ENCODE measurements at places on chromosomes 7 and 10.
A peak's percentile ranks its signal among the peaks of the same experiment; 100 is the strongest.

- no peak for DNase-seq
Observed at GRCh38 chr10:93568105-93568390, 1.6 kb downstream of the FFAR4 start.

DNA sequence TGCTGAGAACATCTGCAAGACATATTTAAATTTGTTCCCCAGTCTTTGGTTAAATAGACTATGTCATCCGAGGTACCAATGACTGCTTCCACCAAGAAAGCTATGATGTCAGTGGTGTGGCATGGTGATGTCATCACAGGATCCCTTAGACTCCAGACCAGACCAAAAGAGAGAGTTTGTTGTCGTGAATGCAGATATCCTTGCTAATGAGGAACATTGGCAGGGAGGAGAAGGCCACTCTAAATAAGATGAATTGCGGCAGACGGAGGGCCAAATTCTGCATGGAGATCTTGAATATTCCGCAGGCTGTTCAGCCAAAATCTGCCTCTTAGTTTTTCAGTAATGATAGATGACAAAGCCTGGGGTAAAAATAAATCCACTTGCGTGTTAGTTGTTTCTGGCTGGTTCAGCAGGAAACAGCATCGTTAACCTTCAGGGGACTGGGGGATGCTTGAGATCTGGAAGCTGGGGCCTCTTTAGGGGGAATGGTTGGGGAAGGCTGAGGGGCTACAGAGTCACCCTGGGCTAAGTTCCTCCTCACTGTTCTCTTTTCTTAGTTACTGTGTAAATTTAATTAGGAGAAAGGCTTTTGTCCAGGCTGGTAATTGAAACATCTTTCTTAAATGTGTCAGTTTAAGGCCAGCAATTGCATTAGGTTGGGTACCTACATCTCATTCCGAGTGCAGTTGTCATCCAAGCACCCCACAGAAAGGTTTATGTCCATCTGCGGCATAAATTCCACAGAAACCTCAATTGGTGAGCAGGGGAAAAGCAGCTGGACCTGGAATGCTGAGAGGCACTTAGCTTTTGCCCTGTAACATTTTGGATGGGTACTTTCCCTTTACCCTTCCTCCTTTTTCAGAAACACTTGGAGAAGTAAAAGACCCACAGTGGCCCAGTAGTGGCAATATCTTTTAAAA is 11.6 kb upstream of the CAMK1D start:
- DNase-seq, result no peak

- DNase-seq, result no peak
Observed at GRCh38 chr7:105036217-105037168, 22.5 kb downstream of the KMT2E start.

DNA sequence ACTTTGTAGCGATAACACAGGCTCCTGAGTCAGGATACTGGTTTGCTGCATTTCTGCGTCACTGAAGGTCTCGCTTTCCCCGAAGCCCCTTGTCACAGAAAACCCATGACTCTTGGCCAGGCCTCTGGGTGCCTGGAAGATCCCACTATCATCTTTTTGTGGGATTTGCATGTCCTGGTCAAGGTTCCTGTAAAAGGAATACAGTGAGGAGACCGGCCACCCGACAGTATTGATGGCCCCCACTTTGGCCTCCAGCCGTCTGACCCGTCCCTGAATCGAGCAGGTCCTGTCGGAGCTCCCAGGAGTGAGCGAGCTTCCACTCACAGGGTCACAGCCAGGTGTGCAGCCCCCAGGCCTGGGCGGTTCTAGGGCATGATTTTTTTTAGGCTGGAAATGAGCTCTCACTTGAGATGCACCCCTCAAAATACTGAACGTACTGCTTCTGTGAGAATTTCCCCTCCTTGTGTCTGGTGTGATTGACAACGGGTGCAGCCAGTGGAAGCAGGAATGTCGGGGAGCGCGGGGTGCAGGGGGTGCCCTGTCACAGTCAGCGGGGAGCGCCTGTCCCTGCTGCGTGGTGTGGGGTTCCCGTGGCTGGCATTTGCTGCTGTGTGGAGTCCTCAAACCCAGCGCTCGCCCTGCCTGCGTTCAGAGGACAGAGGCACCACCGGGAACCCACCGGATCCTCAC is 75.8 kb downstream of the DNAJB6 start:
- no peak for DNase-seq

- no peak for DNase-seq
Observed at GRCh38 chr10:44893604-44894468, 17.3 kb upstream of the TMEM72 start.

DNA sequence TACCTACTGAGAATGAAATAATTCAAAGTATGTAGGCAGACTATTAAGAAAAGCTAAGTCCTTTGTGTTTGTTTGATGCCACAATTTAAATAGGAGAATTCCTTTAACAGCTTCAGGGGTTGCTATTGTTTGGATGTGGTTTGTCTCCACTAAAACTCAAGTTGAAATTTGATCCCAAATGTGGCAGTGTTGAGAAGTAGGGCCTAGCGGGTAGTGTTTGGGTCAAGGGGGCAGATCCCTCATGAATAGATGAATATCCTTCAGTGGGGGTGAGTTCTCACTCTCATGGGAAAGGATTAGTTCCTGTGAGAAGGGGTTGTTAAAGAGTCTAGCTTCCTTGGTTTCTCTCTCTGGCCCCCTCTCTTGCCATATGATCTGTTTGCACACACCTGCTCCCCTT is 97.0 kb downstream of the HGF start:
- no peak for DNase-seq

GRCh38 chr7:751826-752225 is 24.7 kb upstream of the PRKAR1B start:
- DNase-seq, result no peak

DNA sequence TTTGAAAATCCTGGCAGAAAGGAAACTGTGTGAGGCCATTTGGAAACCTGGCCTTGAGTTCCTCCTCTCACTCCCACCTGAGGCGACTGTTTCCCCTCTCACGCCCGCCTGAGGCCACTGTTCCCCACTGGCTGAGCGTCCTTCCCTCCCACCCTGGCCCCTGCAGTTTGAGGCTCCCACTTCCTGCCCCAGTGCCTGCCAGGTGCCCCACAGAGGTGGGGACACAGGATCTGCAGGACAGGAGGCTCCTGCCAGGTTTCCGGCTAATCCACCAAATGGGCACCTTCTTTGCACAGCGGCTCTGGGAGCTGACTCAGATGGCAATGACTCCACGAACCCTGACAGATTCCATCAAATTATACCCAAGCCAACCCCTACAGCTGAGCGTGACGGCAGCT is 24.3 kb upstream of the LARP4B start:
- DNase-seq, result no peak

- DNase-seq, result peak; percentile 35
Observed at GRCh38 chr7:154928136-154929005, 74.6 kb downstream of the PAXIP1 start.

DNA sequence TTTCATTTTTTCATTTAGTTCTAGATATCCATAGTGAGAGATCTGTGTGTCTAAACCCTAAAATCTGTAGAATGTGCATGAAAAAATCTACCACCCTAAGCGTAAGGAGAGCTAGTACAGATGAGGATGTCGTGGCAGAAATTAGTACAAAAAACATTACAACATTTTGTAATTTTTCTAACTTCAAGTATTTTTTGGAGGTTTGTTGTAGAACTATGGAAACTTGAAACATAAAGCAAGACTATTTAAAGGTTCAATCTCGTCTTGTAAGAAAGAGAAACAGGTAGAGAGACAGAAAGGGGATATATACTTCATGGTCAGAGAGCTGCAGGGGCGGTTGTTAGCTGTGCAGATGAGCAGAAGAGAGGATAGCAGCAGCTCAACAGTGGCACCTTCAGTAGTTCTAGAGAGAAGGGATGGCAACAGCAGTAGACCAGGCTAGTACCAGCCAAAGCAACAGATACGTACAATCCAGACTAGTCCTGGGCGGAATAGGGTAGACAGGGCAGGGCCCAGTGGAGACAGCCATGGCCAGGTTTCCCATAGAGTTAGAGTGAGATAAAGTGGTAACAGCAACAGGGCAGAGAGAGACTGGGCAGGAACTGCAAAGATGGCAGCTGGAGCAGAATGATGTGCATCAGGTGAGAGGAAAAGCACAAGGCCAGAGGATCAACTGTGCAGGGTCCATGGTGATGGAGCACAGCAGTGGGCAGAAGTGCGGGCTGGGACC is 145.2 kb downstream of the FRMD4A start:
- peak; percentile 16 for DNase-seq

DNA sequence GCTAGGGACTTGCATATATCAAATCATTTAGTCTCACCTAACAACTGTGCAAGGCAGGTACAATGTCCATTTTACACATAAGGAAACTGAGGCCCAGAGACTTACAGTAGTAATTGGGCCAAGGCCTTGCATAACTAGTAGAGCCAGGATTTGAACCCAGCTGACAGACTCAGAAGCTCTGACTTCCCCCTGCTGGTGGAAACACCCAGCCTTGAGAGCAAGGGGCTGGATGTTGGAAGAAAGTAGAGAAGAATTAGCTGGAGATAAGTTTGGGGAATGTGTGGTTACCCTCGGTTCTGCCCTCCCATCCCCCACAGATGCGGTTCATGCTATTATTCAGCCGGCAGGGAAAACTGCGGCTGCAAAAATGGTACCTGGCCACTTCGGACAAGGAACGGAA is 2.0 kb downstream of the AP1S1 start:
- no peak for DNase-seq

- no peak for DNase-seq
Observed at GRCh38 chr10:397321-398068, 262.2 kb downstream of the ZMYND11 start.

DNA sequence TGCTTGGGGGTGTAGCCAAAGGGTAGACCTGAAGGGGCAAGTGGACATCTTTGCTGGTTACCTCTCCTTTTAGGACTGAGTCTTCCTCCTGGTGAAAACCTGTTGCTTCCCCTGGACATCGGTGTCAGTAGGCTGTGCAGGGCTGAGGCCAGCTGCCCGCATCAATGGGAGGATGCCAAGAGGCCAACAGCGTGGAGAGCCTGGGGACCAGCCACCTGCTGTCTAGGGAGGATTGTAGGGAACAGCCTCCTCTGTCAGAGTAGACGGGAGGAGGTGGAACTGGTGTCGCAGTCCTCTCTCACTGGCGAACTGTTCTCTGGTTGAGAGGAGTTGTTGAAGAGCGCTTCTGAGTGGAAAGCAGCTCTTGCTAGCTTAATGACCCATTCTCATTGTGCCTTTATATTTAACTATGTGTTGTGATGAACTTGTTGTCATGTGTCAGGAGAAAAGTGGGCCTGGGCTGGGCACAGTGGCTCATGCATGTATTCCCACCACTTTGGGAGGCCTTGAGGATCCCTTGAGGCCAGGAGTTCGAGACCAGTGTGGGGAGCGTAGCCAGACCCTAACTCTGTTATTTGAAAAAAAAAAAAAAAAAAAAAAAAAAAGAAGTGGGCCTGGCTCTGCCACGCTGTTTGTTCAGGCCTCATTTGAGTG is 1.8 kb downstream of the SUFU start:
- no peak for DNase-seq

DNA sequence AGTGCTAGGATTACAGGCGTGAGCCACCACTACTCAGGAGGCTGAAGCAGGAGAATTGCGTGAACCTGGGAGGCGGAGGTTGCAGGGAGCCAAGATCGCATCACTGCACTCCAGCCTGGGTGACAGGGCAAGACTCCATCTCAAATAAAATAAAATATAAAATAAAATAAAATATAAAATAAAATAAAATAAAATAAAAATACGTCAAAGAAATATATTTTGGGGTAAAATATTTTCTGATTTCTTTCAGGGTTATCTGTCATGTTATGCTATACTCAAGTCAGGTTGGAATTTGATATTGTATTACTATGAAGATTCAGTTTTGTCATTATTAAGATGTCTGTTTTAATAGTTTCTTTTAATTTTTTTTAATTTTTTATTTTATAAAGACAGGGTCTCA is 99.4 kb upstream of the GHITM start:
- DNase-seq, result no peak

DNA sequence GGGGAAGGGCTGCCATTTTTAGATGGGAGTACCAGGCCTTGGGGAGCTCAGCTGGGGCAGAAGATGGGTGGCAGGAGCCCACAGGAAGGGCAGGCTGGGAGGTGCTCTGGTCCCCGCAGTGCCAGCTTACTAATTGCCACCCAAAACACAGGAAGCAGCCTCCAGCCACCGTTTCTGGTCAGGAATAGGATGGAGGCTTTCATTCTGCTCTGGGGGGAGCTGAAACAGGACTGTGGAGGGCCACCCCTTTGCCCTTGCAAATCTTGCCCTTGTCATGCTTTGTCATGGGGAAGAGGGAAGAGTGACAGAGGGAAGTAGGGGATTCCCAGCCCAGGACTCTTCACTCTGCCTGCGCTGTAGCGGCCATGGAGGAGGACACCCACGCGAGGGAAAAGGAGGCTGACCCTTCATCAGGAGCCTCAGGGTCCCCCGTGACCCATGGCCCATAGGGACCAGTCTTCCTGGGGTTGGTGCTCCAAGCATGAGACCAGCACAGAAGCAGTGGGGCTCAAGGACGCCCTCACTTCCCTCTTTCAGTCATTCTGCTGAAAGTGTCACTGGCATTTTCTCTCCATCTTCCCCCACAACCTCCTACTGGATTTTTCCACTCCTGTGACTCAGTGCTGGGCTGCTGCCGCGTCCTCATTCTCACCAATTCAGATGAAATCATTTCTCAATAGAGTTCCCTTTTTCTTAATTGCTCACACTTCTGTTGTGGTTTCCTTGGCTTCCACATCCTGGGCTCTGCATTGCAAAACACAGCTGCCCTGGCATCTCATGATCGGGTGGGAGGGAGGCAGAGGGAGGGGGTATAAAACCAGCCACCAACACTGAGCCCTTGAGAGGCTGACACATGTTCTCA is 61.9 kb downstream of the MKI67 start:
- DNase-seq, result peak; percentile 63

GRCh38 chr7:30225863-30226613 is 58.4 kb upstream of the ZNRF2 start:
- no peak for DNase-seq

- DNase-seq, result no peak
Observed at GRCh38 chr10:98055841-98056516, 25.6 kb upstream of the CRTAC1 start.

DNA sequence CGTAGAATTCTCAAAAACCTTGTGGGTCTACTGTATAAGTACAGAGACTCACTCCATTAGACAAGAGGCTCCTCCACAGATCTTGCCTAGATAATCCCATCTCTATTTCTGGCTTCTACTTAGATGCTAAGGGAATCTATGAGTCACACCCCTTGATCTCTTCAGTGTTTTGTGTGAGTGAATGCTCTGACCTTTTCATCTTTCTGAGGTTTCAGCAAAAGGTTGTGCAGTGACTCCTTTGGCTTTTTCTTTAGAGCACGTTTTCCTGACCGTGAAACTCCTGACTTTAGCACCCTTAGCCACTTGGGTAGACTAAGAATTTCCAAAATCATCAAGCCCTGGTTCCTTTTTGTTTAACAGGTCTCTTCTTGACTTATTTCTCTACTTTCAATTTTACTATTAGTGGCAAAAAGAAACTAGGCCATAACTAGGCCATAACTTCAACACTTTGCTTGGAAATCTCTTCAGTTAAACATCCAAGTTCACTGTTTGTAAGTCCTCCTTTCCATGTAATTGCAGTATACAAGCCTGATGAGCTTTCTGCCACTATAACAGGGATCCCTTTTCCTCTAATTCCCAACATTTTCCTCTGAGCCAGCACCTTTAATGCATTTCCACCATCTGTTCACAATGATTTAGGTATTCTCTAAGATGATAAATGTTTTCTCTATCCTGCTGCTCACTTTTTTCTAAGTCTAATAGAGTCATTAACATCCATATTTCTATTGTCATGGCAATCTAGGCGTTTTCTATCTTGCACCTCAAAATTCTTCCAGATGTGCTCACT is 19.4 kb downstream of the COPG2 start:
- no peak for DNase-seq
